ENCODE measurements at places on chromosomes 12 and 14.

GRCh38 chr14:105389976-105390848 is 8.1 kb upstream of the TEX22 start:
- DNase-seq: no peak

DNA sequence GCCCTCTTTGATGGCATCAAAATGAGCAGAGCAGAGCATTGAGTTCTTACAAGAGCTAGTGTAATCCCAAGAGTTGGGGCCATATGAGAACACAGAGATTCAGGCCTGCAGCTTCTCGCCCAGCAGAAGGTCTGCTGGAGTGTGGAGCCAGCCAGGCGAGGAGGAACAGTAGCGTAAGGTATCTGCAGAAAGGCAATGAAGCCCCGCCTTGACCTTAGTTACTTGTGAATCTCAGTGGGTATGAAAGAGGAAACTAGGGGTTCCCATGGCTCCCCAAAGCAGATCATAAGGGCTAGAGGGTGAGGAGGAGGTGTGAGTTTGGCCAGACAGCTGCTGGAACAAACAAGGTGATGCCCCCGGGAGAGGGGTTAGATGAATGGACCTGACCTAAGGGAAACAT is 49.4 kb downstream of the SLC8A3 start:
- no peak for DNase-seq

DNA sequence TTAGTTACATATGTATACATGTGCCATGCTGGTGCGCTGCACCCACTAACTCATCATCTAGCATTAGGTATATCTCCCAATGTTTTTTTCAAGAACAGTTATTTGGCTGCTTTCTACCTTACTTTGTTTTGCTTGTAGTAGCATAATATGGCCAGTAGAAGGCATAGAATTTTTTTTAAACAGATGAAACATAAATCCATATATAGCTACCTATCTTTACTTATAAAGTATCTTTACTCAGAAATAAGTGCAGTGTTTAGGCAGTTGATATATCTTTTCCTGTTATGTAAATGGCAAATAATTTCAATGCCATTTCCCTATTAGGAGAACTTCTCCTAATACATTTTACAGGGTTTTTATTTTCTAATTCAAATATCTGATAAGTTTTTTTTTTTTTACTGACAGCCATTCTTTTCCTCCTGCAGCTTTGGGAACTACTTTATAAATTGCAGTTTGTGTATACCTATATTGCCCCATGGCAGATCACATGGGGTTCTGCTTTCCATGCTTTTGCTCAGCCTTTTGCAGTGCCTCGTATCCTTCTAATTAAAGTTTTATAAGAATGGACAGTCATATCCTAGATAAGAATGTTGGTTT is 143.1 kb downstream of the PCNX1 start:
- DNase-seq: no peak

- no peak for DNase-seq
Observed at GRCh38 chr12:127310548-127310947, 956.4 kb upstream of the TMEM132C start.

DNA sequence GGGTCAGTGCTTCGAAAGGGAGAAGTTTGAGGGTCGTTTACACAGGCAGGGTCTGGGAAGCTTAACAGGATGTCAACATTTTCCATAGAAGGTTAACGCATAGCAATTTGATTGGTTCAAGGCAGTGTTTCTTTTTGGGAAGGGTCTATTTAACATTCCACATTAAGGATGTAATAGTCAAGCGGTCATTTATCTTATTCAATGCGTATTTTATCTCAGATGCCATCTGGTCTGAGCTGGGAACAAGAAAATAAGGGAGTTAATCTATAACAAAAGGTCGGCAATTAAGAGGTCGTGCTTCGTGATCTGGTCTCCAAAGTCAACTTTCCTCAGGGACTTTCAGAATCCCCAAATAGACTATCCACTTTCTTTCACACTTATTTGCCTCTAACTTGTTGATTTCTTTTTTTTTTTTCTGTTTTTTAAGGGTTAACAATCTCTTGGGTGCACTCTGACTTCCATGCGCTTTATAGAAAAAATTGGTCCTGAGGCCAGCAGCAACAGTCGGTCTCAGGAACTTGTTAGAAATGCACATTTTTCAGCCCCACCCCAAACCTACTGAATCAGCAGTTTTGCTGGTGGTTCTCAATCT is 550 bp upstream of the RESF1 start:
- no peak for DNase-seq

DNA sequence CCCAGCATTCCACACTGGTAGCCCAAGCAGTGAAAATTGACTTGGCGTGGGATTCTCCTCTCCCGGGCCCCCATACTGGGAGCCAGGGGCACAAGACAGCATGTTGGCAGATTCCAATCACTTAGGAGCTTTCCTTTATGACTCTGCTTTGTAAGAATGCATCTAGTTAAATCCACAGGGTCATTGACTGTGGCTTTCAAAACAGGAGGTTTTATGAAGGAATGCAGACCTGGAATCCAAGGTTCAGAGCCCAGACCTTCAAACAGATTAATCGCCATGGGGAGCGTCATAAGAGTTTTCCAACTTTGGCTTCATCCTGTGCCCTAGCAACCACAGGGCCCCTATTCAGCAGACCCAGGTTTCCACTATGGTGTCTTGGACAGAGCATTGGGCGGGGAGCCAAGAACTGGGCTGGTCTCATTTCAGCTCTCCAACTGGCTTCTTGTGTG is 76.4 kb upstream of the RMST start:
- no peak for DNase-seq

DNA sequence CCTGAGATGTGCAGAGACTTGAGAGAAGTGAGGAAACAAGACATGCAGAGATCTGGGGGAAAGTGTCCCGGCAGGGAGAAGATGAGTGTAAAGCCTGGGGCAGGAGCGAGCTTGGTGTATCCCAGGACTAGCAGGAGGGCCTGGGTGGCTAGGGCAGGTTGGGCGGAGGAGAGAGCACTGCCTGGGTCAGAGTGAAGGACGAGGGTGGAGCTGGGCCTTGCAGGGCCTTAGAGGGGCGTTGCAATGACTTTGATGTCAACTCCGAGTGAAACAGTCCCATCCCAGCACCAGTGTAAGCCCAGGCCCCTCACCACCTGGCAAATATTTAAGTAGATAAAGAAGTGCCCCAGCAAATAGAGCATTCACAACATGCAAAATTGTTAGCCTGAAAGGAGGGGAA is 24.2 kb upstream of the RFLNA start:
- DNase-seq: no peak

DNA sequence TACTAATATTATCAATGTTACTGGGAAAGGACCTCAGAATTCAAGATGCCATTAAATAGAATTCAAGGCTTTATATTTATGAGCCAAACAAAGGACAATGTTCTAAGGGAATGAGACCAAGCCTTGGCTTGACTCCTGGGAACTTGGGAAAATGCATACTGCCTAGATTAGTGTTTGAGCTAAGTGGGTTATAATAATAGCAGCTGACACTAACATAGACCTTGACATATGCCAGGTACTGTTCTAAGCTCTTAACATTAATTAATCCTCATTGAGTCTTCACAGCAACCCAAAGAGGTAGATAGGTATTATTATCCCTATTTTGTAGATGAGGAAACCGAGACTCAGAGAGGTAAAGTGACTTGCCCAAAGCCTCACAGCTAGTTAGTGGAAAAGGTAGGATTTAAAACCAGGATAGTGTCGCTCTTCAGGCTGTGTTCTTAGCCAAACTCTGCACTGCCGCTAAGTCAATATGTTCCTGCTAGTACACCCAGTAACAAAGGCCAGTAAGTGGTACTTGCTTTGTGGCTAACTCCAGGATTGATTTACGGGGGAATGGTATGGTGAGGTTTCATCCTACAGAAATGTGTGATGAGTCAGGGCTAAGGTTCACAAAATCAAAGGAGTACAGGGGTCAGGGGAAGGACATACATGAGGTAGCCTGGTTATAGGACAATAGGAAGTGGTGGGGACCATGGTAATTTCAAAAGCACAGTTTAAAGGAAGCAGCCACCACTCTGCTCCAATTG is 35.8 kb upstream of the PRKAB1 start:
- no peak for DNase-seq

- no peak for DNase-seq
Observed at GRCh38 chr12:105018776-105019175, 32.7 kb downstream of the NOPCHAP1 start.

GRCh38 chr12:112419297-112420133 is 768 bp downstream of the PTPN11 start:
- DNase-seq: no peak

DNA sequence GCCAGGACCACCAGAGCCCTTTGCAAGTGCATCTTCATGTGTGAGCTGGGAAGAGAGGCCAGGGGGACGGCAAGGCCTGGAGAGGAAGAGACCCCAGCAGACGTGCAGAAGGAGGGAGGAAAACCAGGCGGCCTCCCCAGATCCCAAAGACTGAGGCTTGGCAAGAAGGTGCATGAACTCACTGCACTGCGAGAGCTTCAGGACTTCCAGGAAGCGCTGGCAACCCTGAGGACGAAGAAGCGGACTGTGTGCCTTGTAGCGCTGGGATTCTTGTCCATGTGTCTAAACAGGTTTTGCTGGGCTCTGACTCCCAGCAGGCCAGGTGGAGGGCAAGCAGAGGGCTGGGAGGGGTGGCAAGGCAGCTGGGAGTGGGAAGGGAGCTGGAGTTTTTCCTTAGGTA is 939 bp downstream of the TGFB3 start:
- no peak for DNase-seq

- DNase-seq: no peak
Observed at GRCh38 chr14:44041700-44042099, 465.4 kb downstream of the FSCB start.

- DNase-seq: no peak
Observed at GRCh38 chr12:15629108-15629507, 160.1 kb downstream of the EPS8 start.

- no peak for DNase-seq
Observed at GRCh38 chr14:91167380-91167770, 53.5 kb downstream of the DGLUCY start.

- DNase-seq: no peak
Observed at GRCh38 chr14:68307790-68308168, 485.1 kb downstream of the ZFP36L1 start.

DNA sequence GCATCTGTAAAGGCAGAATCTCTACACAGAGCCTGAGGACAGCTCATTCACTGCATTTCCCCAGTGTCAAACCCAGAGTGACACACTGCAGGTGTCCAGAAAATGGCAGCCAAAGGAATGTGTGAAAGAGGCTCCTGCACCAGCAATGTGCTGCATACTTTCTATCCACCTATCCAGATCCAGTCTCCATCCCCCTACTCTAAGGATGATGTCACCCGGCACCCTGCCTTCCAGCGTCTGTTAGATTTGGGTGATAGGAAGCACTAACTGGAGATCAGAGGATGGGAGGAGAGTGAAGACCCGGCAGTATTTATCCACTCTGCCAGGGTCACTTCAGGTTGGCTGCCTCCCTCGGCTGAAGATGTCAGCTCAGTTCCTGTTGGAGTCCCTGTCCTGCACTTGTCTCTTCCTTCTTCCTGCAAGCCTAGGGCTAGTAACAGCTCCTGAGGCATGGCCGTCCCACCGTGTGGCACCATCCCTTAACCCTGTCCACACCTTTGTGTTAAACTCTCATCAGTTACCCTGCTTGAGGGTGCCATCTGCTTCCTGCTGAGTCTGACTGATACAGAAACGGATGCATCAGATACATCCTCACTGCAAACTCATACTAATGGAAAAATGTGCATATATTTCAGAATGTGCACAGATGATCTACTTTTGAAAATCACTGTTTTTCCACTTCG is 13.0 kb upstream of the GPR68 start:
- no peak for DNase-seq

- DNase-seq: no peak
Observed at GRCh38 chr12:3256103-3256631, 179.0 kb downstream of the TSPAN9 start.

DNA sequence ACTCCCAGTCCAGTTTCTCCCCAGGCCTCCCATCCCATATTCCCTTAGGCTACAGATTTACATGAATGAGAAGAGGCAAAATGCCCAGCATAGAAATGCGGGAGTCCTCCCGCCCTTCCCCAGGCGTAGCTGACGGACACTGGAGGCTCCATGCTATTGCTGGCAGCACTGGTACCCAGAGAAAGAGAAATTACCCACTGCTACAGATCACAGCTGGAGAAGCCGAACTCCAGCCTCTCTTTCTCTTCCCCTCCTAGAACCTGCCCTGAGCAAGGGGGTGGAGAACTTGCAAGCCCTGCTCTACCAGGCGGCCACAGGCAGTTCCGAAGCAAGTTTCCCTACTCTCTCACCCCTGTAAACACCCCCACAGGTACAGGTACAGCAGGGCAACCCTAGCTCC is 3.6 kb downstream of the LTBR start:
- no peak for DNase-seq

DNA sequence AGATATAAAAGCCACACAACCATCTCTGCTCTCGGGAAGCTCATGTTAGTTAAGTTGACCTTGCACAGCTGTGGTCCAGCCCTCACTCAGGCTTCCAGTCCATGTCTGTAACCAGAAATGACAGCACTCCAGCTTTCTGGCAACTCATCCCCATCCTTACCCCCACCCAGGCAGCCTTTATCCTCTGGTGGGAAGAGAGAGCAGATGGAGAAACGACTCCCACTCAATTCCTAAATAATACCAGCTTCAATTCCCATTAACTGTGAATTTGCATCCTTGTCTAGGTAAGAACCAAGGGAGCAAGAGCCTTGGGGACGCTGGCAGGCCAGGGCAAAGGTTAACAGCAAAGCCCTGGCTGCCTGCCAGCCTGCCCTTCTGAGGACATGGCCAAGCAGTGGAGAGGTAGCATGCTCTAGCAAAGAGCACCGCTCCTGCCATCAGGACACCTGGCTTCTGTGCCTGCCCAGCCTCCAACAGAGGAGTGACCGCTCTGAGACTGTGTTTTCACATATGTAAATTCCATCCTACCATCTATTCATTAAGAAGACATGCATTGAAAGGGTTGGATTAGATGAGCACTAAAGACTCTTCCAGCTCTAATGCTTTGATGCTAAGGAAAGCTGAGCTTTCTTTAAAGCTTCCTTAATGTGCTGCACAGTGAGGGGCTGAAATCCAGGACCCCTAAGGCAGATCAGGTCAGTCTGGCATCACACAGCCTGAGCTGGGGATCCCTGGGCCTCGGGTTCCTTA is 236.1 kb downstream of the GRIN2B start:
- DNase-seq: no peak

DNA sequence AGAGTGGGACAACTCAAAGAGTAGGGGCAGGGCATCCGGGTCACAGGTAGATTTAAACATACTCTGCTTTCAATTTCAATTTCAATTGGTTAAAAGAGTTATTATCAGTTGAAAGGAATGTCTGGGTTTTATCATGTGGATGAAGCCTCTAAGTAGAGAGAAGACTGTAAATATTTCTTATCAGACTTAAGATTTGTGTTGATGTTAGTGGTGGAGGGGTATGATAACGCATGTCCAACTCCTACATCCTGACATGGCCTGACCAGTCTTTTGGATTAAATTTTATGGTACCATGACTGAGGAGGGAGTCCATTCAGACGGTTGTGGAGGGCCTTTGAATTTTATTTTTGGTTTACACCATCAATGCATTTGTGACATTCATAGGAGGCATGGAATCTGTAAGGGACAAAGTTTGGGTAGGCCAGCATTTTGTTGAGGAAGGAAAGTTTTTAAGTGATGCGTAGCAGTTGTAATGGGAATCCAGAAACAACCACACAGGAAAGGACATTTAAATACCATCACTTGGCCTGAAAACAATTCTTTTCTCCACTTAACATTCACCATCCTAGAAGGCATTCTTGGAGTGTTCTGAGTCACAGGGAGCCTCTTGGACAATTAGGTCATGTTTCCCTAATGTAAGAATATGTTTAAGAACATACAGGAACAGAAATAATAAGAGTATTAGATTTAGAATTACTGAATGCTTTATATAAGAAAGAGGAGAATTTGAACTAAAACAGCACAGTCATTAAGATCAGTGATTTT is 371.9 kb downstream of the ATP23 start:
- no peak for DNase-seq

All from stimulated activated naive CD4-positive, alpha-beta T cell treated with Interleukin-2 at 50 U/mL for 16 hours (primary cell).